Camera-type eye (tissue), 1 donor: ENCODE measurements at places on chromosomes 4 and X. TPM values are rescaled to one million over a fixed set of nuclear protein-coding genes. Genes with fewer than 3 reads are reported as not detected.

Gene PABPC1L2A
- total RNA-seq, result not detected

Gene EGF
- total RNA-seq, result 20.8 TPM

Gene CTAG2
- total RNA-seq, result not detected

Gene TCEAL9
- total RNA-seq, result 84.4 TPM

Gene ZNF518B
- 79.4 TPM for total RNA-seq

Gene TMEM47
- 86.8 TPM for total RNA-seq

Gene SLC9A6
- total RNA-seq, result 36.3 TPM
